ENCODE measurements at places on chromosomes 2 and 18. TPM values are rescaled to one million over a fixed set of nuclear protein-coding genes. Genes with fewer than 3 reads are reported as not detected.

The FOXD4L1 gene
- total RNA-seq, result 0.24 TPM

The ANKRD62 gene
- not detected for total RNA-seq

The SYT4 gene
- not detected for total RNA-seq

The ERMN gene
- not detected for total RNA-seq

The HOXD11 gene
- 7.0 TPM for total RNA-seq

The GPR75 gene
- total RNA-seq, result 1.4 TPM

The SERPINB4 gene
- 0.07 TPM for total RNA-seq

The PROM2 gene
- total RNA-seq, result 0.19 TPM

The NT5DC4 gene
- total RNA-seq, result not detected

The PLB1 gene
- total RNA-seq, result 1.5 TPM

The SLC4A5 gene
- total RNA-seq, result 0.11 TPM

The AQP4 gene
- total RNA-seq, result not detected

The SNX17 gene
- total RNA-seq, result 147 TPM

The KLHL41 gene
- 0.17 TPM for total RNA-seq

The EVX2 gene
- not detected for total RNA-seq

The CHMP3 gene
- total RNA-seq, result 124 TPM

The UGT1A3 gene
- not detected for total RNA-seq

The KIF1A gene
- 0.83 TPM for total RNA-seq

The SLC9A2 gene
- total RNA-seq, result 3.7 TPM

The SP140 gene
- total RNA-seq, result not detected

The ACYP2 gene
- total RNA-seq, result 8.6 TPM

The SERTAD2 gene
- 12.0 TPM for total RNA-seq

The TAF1B gene
- 26.2 TPM for total RNA-seq

The STAT4 gene
- total RNA-seq, result 3.9 TPM

The RGPD4 gene
- 0.07 TPM for total RNA-seq

The SCYGR1 gene
- not detected for total RNA-seq

The DSC2 gene
- 0.65 TPM for total RNA-seq

All from A549 treated with GW870086 at 1 μM for 4 hours (cell line).